Left ventricle myocardium superior (tissue), 1 donor: ENCODE measurements at places on chromosomes 2 and 18.

DNA sequence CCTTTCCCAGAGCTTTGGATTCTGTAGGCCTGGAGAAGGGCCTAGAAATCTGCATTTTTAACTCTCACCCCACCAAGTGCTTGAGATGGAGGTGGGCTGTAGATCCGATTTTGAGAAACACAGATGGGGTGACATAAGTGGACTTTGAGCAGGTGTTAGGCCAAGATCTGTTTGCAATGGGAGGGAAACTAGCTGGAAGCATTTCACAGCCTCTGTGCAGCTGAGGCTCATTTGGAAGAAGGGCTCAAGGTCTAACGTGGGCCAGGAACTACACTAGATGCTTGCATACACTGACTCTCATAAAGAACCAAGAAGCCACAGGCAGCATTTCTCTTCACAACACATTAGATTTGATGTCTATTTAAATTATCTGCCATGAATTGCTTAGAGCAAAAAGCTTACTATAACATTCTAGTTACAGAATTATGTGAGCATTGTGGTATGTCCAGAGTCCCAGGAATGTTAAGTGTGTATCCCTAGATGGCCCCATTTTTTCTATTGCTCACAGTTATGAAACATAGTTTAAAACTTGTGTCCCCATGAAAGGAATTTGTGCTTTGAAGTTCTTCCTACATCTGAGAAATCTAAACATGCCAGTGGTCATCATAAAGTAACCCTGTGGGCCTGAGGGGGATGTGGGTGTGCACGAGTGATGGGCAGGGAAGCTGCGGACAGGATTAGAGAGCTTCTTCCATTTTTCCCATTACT is 77.2 kb downstream of the CD28 start:
- DNase-seq: no peak

DNA sequence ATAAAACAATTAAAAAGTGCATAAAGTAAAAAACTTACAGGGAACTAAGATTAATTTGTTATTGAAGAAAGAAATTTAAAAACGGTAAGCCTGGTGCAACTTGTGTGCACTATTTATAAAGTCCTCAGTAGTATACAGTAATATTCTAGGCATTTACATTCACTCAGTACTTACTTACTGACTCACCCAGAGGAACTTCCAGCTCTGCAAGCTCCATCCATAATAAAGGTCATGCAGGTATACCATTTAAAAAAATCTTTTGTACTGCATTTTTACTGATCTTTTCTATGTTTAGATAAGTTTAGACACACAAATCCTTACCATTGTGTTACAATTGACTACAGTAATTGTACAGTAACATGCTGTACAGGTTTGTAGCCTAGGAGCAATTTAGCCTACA is 51.5 kb upstream of the NXPH2 start:
- DNase-seq: no peak

DNA sequence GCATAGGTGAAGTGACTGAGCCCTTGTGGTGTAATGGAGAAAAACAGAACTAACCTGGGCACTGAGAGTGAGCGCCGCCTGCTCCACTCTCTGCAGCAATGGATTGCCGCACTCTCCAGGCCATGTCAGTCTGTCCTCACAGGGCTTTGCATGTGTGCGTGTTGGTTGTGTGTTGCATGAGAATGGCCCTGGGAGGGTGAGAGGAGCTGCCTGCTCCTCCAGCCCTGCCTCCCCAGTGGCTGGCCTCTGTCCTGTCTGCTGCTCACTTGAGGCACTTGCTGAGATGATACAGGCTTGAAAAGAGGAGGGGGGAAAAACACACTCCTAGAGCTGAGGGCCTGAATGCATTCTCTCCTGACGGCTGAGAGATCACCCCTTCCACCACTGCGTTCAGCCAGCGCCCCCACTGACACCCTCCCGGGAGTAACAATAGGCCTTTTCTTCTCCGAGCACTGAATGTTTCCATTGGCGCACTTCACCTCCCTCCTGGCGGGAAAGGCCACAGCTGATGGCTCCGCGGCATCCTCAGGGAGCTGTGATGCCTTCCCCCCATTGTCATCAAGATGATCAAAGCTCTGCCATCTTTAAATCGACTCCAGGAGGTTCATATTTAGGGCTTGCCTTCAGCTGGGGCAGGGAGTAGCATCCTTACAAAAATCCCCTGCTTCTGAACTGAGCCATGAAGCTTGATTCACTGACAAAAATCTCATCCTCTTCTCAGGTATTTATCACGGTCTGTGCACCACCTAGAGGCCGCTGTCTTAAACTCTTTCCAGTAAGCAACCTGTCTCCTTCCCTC is 49.9 kb upstream of the DAPL1 start:
- DNase-seq: no peak

GRCh38 chr2:37274359-37274965 is 43.0 kb downstream of the NDUFAF7 start:
- no peak for DNase-seq

- no peak for DNase-seq
Measured at GRCh38 chr2:217610401-217610814, 392.4 kb downstream of the TNS1 start.

- no peak for DNase-seq
Measured at GRCh38 chr2:227848586-227848985, 22.8 kb upstream of the DAW1 start.

GRCh38 chr2:28544405-28544921 is 48.6 kb downstream of the PLB1 start:
- no peak for DNase-seq

DNA sequence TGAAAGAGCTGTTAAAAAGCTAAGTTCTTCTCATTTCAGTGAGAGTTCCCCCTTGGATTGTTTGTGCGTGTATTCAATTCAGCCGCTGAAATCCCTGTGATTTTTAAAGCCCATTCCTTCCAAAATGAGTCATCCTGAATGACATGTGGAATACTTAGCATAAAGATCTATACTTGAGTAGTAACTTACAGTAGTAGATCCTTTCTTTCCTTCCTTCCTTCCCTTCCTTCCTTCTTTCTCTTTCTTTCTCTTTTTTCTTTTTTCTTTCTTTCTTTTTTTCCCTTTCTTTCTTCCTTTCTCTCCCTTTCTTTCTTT is 18.2 kb upstream of the SOX11 start:
- DNase-seq: no peak

- peak; percentile 33 for DNase-seq
Measured at GRCh38 chr2:37689751-37690150, 18.3 kb upstream of the CDC42EP3 start.

- DNase-seq: no peak
Measured at GRCh38 chr2:238004077-238004830, 37.4 kb downstream of the UBE2F start.

DNA sequence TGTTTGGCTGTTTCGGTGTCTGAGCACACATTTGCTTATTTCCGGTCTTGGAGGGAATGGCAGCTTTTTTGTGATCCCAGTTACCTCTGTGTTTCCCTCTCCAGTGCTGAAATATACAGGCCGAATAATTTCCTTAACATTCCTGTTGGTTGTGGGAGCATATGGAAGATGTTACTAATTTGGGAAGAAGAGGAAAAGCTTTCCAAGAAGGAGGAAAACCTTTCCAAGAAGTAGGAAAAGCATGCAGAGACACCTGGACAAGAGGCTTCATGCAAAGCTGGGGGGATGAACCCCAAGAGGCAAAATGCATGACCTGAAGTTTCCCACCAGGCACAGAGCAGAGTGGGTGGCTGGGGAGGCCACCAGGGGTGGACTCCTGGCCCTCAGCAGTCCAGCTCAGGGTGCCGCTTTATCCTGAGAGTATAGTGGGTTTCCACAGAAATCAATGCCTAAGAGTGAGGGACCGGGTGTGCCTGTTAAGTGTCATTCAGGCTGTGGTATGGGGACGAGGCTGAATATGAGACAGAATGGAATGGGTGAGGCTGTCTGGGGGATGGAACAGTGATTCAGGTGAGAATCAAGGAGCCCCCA is 25.5 kb upstream of the GNAL start:
- DNase-seq: no peak

- no peak for DNase-seq
Measured at GRCh38 chr2:71592181-71592711, 138.9 kb downstream of the DYSF start.

DNA sequence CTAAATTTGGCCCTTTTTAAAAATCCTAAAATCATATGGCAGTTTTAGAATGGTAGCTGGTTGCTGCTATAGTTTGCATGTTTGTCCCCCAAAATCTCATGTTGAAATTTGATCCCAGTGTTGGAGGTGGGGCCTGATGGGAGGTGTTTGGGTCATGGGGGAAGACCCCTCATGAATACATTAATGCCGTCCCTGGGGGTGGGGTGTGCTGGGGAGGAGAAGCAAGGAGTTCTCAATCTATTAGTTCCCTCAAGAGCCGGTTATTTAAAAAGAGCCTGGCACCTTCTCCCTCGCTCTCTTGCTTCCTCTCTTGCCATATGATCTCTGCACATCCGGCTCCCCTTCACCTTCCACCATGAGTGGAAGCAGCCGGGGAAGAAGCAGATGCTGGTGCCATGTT is 20.8 kb downstream of the GPATCH11 start:
- no peak for DNase-seq

GRCh38 chr2:33605056-33605455 is 6.0 kb upstream of the FAM98A start:
- no peak for DNase-seq

DNA sequence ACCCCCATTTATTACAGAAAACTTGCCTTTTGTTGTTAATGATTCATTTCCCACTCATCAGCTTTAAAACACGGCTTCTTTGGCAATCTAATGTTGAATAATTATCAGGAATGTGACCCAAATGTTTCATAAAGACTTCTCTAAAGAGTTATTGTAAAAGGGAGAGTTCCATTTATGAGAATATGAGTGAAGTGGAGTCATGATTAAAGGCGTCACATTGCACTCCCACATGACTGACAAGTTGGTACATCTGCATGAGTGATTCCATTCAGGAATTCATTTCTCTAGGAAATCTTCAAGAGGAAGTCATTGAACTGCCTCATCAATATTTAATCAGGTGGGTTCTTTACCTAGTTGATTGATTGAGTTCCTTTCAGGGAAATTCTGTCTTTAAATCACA is 184.8 kb downstream of the LNPK start:
- no peak for DNase-seq

- no peak for DNase-seq
Measured at GRCh38 chr18:67893916-67894315, 377.4 kb upstream of the DSEL start.

DNA sequence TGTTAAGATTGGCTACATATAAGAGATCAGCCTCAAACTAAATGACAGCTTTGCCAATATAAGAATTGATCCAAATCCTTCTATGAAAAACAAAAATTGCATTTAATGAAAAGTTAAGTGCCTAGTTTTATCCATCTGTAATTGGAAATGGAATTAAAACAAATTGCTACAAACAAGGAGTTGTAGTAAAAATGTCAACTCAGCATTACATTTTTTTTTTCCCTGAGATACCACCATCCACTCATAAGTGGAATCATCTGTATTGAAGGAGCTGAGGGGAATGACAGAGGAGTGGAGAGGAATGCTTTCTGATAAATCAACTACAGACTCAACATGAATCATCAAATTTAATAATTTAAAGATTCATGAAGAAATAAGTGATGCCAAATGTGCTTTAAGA is 601.8 kb downstream of the TMEM182 start:
- no peak for DNase-seq

DNA sequence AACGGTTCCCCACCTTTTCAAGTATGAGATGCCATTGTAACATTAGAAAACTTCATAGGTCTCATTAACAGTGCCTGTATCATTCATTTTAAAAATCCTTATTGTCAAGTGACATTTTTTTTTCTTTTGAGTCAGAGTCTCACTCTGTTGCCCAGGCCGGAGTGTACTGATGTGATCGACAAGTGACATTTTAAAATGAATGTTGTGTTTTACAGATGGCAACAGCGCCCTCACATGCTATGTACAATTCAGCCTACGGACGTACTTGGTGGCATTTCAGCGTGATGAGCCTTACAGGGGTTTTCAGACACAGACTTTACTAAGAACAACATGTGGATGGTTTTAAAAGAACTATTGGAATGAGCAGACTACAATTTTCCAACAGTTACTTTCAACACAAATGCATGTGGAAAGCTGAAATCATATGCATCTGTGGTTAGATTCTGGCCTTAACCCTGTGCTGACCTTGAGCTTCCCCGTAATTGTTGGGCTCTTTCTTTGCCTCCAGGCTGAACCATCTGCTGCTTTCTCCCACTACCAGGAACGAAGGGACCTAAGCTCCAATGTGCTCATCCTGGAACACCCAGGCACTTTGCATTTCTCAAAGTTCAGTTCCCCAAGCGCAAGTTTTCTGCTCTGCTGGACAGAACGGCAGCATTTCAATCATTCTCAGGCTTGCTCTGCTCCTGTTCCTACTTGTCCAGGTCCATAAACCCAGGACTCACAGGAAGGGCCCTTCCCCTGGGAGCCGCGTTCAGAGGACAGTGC is 119.9 kb upstream of the NDUFV2 start:
- no peak for DNase-seq

DNA sequence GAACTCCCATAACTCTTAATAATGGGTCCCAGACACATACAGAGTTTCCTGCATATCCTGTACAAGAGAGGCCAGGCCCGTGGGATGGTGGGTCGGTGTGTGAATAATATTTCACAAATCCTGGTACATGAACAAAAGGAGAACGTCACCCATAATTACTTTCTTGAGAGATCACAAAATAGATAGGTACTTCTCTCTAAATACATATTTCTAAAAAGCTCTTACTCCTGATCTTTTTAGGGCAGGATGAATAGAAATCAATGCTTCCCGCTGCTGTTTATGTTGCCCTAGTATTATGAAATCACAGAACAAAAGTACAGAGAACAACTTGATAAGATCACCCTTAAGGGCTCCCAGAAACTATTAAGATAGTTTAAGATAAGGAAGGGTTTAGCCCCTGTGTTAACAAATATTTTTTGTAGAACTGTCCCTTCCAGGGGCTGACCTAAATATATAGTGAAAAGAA is 5.4 kb downstream of the IRS1 start:
- DNase-seq: no peak

DNA sequence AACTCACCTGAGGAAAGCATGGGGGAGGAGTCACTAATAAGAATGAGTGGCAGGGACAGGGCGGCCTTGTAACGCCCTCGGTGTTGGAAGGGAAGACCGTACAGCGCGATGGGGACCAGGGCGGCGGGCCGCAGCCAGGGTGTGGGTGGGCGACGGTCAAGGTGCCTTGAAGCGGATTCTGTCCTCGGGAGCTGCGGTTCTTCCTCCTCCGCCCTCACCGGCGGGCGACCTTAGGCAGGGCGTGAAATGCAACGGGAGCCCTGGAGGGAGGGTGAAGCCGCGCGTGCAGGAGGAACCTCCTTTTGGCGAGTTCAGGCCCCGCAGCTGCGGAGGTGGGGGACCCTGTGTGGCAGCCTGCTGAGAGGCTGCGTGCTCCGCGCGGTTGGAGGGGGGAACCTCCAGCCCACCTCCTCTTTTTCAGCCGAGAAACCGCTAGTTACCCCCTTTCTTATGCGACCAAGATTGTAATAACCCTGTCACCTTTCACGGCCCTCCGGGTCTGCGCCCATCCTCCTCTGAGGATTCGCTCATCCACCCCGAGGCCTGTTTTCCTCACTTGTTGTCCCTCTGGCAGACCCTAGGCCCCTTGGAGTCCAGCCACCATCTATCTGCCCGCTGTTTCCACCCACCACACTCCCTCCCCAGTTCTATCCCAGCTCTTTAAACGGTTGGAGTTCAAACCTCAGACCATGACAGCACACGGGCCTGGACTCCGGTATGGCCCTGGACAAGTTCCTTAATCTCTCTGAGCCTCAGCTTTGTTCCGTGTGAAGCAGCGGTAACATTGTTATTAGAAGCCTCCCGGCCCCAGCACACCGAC is 823 bp upstream of the RNU2-63P start:
- peak; percentile 61 for DNase-seq

- no peak for DNase-seq
Measured at GRCh38 chr2:111990856-111991255, 64.2 kb upstream of the TMEM87B start.
